Right forelimb (tissue), 1 donor: ENCODE measurements at places on chromosomes 6 and 20.

DNA sequence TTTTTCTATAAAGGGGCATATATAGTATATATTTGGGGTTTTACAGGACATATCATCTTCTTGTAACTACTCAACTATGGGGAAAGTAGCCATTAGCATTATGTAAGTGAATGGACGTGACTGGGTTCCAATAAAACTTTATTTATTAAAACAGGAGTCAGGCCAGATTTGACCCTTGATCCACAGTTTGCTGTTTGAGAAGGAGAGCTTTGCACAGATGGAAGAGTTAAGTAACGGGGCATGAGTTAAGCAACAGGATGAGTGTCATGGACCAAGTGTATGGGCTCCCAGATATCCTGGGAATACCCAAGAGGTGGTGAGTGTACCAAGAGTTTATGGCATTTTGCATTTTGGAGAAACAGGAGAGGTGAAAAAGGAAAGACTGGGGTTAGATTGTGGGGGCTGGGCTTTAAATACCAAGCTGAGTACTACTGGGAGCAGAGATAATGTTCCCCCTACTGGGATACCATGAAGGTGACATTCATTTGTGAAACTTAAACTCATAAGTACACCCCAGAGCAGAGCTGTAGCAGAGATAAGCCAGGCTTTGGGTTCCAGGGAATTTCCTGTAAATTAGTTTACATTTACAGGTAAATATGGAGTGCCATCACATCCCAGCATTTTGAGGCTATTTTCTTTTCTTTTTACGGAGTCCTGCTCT, 18.5 kb upstream of the SCUBE3 start:
- no peak for DNase-seq

GRCh38 chr20:54539521-54540046, 64.2 kb downstream of the DOK5 start:
- DNase-seq: no peak

DNA sequence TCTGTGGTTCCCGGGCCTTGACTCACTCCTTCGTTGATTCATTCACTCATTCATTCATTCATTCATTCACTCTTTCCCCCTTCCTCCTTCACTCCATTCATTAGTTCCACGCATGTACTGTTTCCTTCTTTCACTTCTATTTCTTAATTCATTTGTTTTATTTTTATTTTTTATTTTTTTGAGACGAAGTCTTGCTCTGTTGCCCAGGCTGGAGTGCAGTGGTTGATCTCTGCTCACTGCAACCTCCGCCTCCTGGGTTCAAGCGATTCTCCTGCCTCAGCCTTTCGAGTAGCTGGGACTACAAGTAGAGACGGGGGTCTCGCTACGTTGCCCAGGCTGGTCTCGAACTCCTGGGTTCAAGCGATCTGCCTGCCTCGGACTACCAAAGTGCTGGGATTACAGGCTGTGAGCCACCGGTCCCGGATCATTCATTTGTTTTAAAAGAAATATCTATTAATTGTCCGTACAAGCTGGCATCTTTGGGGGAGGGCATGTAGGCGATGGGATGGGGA, 427 bp upstream of the NFKBIE start:
- no peak for DNase-seq

- no peak for DNase-seq
Measured at GRCh38 chr6:94238868-94239267, 819.5 kb upstream of the EPHA7 start.

DNA sequence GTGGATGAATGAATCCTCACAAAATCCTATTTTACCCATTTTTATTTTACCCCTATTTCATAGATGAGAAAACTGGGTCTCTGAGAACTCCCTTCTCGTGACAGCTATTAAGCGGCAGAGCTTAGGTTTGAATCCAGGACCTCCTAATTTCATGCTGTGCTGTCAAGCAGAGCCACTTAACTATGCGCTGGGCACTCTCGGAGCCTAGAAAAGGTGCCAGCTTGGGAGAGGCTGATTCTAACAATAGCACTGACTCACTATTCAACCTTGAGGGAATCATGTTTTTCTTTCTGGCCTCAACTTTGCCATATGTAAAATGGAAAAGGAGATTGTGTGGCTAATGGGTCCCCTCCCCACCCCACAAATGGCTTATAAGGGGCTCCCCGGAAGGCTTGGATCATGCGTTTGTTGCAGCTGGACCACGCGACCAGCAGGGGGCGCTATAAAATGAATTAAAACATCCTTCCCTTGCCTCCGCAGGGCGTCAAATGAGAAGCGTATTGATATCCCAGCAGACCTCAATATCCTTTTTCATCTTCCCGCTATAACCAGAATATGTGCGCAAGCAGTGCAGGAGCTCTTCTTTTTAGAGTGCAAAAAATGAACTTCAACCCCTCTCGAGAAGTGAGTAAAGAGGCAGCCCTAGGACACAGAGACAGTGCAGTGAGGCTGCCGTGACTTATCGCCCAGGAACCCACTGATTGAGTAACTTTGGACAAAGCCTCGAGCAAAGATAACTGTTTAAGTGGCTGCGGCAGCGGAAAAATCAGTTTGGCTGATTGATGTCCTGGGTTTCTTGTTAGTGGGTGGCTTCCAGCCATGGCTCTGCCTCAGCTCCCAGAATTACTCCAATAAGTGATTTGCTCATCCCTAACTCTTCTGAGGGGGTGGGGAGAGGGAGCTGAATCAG, 12.8 kb upstream of the PDYN start:
- no peak for DNase-seq

- peak; percentile 72 for DNase-seq
Measured at GRCh38 chr20:50870561-50871161, 60.6 kb downstream of the ADNP start.

GRCh38 chr6:143050509-143050908, 10.2 kb upstream of the AIG1 start:
- no peak for DNase-seq

DNA sequence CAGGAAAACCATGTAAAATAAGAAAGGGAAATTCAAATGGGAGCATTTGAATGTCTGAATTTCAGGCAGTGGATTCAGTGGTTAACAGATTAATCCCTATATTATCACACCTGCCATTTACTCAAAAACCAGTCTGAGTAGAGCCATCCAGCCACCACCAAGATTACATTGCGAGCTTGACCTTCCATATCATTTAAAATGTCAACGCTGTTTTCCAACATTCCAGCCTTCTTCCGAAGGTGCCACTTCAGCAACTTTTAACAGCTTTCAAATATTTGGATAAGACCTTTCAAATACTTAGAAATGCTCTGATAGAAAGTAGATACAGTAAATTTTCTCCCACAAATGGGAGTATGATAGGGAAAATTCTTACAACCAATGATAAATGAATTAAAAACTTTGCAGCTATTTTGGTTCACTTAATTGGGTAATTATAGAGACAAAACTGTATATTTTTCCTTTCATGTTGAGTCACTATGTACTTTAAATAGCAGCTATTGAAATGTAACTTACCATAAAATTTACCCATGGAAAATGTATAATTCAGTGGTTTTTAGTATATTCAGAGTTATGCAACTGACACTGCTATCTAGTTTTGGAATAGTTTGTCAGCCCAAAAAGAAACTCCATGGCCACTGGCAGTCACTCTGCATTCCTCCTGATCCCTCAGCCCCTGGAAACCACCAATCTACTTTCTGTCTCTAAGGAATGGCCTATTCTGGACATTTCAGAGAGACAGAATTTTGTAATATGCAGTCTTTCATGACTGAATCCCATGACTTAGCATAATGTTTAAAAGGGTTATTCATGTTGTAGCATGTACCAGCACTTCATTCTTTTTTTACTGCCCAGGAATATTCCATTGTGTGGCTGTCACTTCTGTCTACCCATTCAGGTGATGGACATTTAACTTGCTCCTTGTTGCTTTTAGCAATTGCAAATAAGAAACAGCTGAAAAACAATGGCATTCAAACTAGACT, 21.5 kb downstream of the EZR start:
- no peak for DNase-seq
